ENCODE measurements at places on chromosomes 5 and 9. TPM values are rescaled to one million over a fixed set of nuclear protein-coding genes. Genes with fewer than 3 reads are reported as not detected.

- no peaks in the 10 kb centered on the region for H3K27me3 ChIP-seq
- no peak overlapping the region for H3K4me3 ChIP-seq
- DNase-seq: no peak
- H3K27ac ChIP-seq: no peak overlapping the region
- H3K4me1 ChIP-seq: no peaks in the 10 kb centered on the region
These were observed 472.7 kb upstream of the CDH9 start for GRCh38 chr5:27511061-27511460.

DNA sequence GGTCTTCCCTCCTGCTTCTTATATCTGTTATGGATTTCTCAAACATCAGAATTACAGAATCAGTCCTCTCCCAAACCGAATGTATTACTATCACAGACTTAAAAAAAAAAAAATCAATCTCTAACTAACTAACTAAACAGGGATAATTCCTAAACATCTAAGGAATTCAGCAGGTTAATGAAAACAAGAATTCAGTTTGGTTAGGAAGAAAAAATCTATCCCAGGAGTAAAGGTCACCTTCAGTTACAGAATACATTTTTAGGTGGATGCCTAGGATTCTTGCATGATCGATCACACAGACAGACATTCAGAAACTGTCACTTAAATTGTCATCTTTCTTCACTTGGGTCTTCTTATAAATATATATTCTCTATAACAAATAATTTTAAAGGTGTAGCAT lies 11.5 kb downstream of the PTAR1 start:
- H3K27me3 ChIP-seq: no peaks in the 10 kb centered on the region
- H3K36me3 ChIP-seq: no peaks in the 10 kb centered on the region

GRCh38 chr5:33008751-33009418 lies 297.8 kb downstream of the NPR3 start:
- 0 out of 2 replicates have a peak, but pooled peaks cover 2% of the 10 kb centered on the region for H3K4me1 ChIP-seq
- no peaks in the 10 kb centered on the region for H3K27me3 ChIP-seq
- H3K4me3 ChIP-seq: no peak overlapping the region
- no peak overlapping the region for H3K27ac ChIP-seq
- H3K36me3 ChIP-seq: no peaks in the 10 kb centered on the region

DNA sequence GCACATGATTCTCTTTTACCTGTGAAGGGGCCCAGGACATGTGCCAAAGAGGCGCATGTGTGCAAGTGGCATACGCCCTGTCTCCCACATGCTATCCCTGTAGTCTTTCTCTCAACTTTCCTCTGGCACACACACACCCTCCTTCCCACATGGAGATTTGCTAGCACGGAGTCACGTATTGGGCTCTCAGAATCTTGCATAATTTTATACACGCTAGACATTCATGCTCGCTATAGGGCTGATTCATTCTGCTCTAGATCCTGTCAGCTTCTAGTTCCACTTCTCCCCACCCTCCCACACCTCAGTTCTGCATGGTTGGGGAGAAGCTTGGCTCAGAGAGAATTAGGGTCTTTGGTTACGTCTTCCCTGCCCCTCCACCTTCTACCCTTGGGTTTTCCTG lies 72.8 kb downstream of the CD180 start:
- H3K27me3 ChIP-seq: peaks cover 14% of the 10 kb centered on the region
- DNase-seq: no peak
- H3K27ac ChIP-seq: no peak overlapping the region
- no peaks in the 10 kb centered on the region for H3K36me3 ChIP-seq

- no peaks in the 10 kb centered on the region for H3K27me3 ChIP-seq
- no peaks in the 10 kb centered on the region for H3K36me3 ChIP-seq
- H3K27ac ChIP-seq: no peak overlapping the region
- no peak overlapping the region for H3K4me3 ChIP-seq
These were observed 188.5 kb upstream of the GRAMD2B start for GRCh38 chr5:126234563-126235195.

DNA sequence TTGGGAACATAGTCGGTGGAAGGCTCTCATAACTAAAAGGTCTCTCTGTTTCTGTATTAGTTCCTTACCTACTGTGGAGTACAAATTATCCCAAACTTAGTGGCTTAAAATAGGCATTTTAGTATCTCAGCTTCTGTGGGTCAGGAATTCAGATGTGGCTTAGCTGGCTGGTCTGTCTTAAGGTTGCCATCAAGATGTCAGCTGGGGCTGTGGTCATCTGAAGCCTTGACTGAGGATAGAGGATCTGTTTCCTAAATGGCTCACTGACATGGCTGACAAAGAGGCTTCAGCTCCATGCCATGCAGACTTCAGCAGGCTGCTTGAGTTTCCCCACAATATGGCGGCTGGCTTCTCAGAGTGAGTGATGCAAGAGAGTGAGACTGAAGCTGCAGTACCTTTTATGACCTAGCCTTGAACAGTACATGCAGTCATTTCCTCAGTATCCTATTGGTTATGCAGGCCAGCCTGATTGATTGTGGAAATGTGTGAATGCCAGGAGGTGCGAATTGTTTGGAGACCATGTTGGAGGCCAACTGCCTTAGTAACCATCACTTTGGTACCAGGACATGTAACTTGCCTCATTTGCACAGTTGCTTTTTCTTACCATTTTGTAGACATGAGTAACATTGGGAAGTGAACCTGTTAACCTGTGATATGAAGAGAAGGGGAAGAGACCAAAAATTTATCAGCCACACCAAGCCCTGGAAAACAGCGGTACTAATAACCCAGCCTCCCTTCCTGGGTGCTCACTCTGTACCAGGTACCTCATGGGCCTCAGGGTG lies 152.8 kb upstream of the IER5L start:
- H3K4me1 ChIP-seq: peaks cover 34% of the 10 kb centered on the region
- peak; percentile 68 for DNase-seq
- no peaks in the 10 kb centered on the region for H3K36me3 ChIP-seq
- H3K27me3 ChIP-seq: no peaks in the 10 kb centered on the region
- H3K4me3 ChIP-seq: no peak overlapping the region
- H3K27ac ChIP-seq: no peak overlapping the region

- no peaks in the 10 kb centered on the region for H3K36me3 ChIP-seq
- H3K4me3 ChIP-seq: no peak overlapping the region
- no peak for DNase-seq
- no peaks in the 10 kb centered on the region for H3K27me3 ChIP-seq
These were observed 99.2 kb upstream of the ACTBL2 start for GRCh38 chr5:57581772-57582171.

- H3K27me3 ChIP-seq: 0 out of 2 replicates have a peak, but pooled peaks cover 4% of the 10 kb centered on the region
- no peak overlapping the region for H3K27ac ChIP-seq
- H3K4me1 ChIP-seq: no peaks in the 10 kb centered on the region
- no peaks in the 10 kb centered on the region for H3K36me3 ChIP-seq
- no peak for DNase-seq
These were observed 89.4 kb downstream of the DOCK8 start for GRCh38 chr9:304106-304505.

GRCh38 chr5:518721-519120 lies 5.5 kb downstream of the SLC9A3 start:
- no peak for DNase-seq
- H3K27me3 ChIP-seq: no peaks in the 10 kb centered on the region
- no peaks in the 10 kb centered on the region for H3K4me1 ChIP-seq
- H3K27ac ChIP-seq: no peak overlapping the region
- H3K36me3 ChIP-seq: no peaks in the 10 kb centered on the region

- H3K27me3 ChIP-seq: no peaks in the 10 kb centered on the region
- no peaks in the 10 kb centered on the region for H3K36me3 ChIP-seq
- H3K4me3 ChIP-seq: no peak overlapping the region
These were observed 32.2 kb downstream of the TRIO start for GRCh38 chr5:14175381-14175780.

Gene BNC2
- total RNA-seq: 0.37 TPM

Gene C5orf52
- not detected for total RNA-seq

Gene DOCK2
- total RNA-seq: 0.89 TPM

Gene NRARP
- total RNA-seq: 22.2 TPM

Gene FOXB2
- total RNA-seq: not detected

Gene PCDHB15
- total RNA-seq: 0.07 TPM

Data from HCT116 (cell line).